ENCODE measurements at places on chromosomes 1 and 21. TPM values are rescaled to one million over a fixed set of nuclear protein-coding genes. Genes with fewer than 3 reads are reported as not detected.

KRTAP22-1 gene
- not detected for total RNA-seq

NKAIN1 gene
- total RNA-seq, result under 0.01 TPM

LAMC1 gene
- 2.6 TPM for total RNA-seq

SLFNL1 gene
- 0.10 TPM for total RNA-seq

OLFML3 gene
- 4.1 TPM for total RNA-seq

SH2D2A gene
- 19.1 TPM for total RNA-seq

UBL4B gene
- not detected for total RNA-seq

S100A10 gene
- total RNA-seq, result 113 TPM

ATP1A2 gene
- 0.10 TPM for total RNA-seq

WDR26 gene
- 170 TPM for total RNA-seq

CELA2B gene
- not detected for total RNA-seq

HFM1 gene
- 0.10 TPM for total RNA-seq

SLC9C2 gene
- not detected for total RNA-seq

PPFIA4 gene
- 0.73 TPM for total RNA-seq

KRTAP10-3 gene
- not detected for total RNA-seq

MFAP2 gene
- not detected for total RNA-seq

ALX3 gene
- not detected for total RNA-seq

CYP4B1 gene
- not detected for total RNA-seq

SIPA1L2 gene
- 2.4 TPM for total RNA-seq

CTTNBP2NL gene
- 0.63 TPM for total RNA-seq

SMPDL3B gene
- total RNA-seq, result 0.10 TPM

TSPEAR gene
- not detected for total RNA-seq

IQGAP3 gene
- 0.10 TPM for total RNA-seq

PCP4 gene
- not detected for total RNA-seq

KRTAP20-3 gene
- not detected for total RNA-seq

OR2L13 gene
- 0.21 TPM for total RNA-seq

LGR6 gene
- total RNA-seq, result 1.3 TPM

CLCA4 gene
- total RNA-seq, result not detected

CR2 gene
- 1.4 TPM for total RNA-seq

MXRA8 gene
- 1.6 TPM for total RNA-seq

CFHR4 gene
- total RNA-seq, result not detected

FAM229A gene
- total RNA-seq, result 11.5 TPM

CNTN2 gene
- total RNA-seq, result 0.21 TPM

S100A1 gene
- not detected for total RNA-seq

EDARADD gene
- 1.8 TPM for total RNA-seq

RIPPLY3 gene
- not detected for total RNA-seq

IFI44L gene
- total RNA-seq, result 29.3 TPM

DIRAS3 gene
- not detected for total RNA-seq

C1QC gene
- 0.52 TPM for total RNA-seq

GUCA2B gene
- total RNA-seq, result not detected

CIART gene
- total RNA-seq, result 1.2 TPM

GNG5 gene
- 19.3 TPM for total RNA-seq

SLC30A1 gene
- total RNA-seq, result 30.9 TPM

SPRR1A gene
- total RNA-seq, result not detected

UBE2U gene
- total RNA-seq, result not detected

HES3 gene
- total RNA-seq, result not detected

PPIH gene
- total RNA-seq, result 26.1 TPM

NBPF1 gene
- 15.4 TPM for total RNA-seq

SLC25A34 gene
- total RNA-seq, result 1.0 TPM

MRPL20 gene
- total RNA-seq, result 39.5 TPM

COQ8A gene
- 37.2 TPM for total RNA-seq

STK40 gene
- total RNA-seq, result 16.9 TPM

KLHDC9 gene
- total RNA-seq, result not detected

TTC39A gene
- 0.10 TPM for total RNA-seq

PAFAH2 gene
- 5.8 TPM for total RNA-seq

MX2 gene
- total RNA-seq, result 32.6 TPM

HORMAD1 gene
- 3.3 TPM for total RNA-seq

ZNF683 gene
- total RNA-seq, result 1.8 TPM
